Regular cardiac myocyte (primary cell): ENCODE measurements at places on chromosomes 3 and 15. TPM values are rescaled to one million over a fixed set of nuclear protein-coding genes. Genes with fewer than 3 reads are reported as not detected.

SLC2A2 gene
- total RNA-seq: not detected in 2 replicates

PTX3 gene
- 1,917 and 2,581 TPM in 2 replicates for total RNA-seq

CEP152 gene
- 9.6 and 11.3 TPM in 2 replicates for total RNA-seq

ST8SIA2 gene
- under 0.01 and 0.19 TPM in 2 replicates for total RNA-seq

CD200 gene
- total RNA-seq: 24.7 and 25.1 TPM in 2 replicates

PLA2G4E gene
- not detected in 2 replicates for total RNA-seq

RASGRP1 gene
- 0.77 and 6.2 TPM in 2 replicates for total RNA-seq

MESP1 gene
- total RNA-seq: 0.19 and 0.28 TPM in 2 replicates

NANOGP8 gene
- not detected in 2 replicates for total RNA-seq

LSAMP gene
- under 0.01 and 0.28 TPM in 2 replicates for total RNA-seq

SLC51A gene
- total RNA-seq: not detected in 2 replicates

DBR1 gene
- total RNA-seq: 14.7 and 22.2 TPM in 2 replicates

TM4SF18 gene
- total RNA-seq: 0.56 and 0.77 TPM in 2 replicates

OGG1 gene
- 13.2 and 15.9 TPM in 2 replicates for total RNA-seq

ANKRD34C gene
- total RNA-seq: not detected in 2 replicates

PLA1A gene
- not detected in 2 replicates for total RNA-seq

SH2D7 gene
- not detected in 2 replicates for total RNA-seq

CPLX3 gene
- not detected in 2 replicates for total RNA-seq

SEMA3G gene
- under 0.01 TPM in 2 replicates for total RNA-seq

SLC33A1 gene
- total RNA-seq: 41.2 and 51.3 TPM in 2 replicates

MITF gene
- total RNA-seq: 5.8 and 8.5 TPM in 2 replicates

UNC13C gene
- total RNA-seq: not detected in 2 replicates

PAK6 gene
- total RNA-seq: 0.56 TPM in 1 of 2 replicates, not detected in the other

DLEC1 gene
- total RNA-seq: 0.28 TPM in 1 of 2 replicates, not detected in the other

DLL4 gene
- 0.28 and 0.38 TPM in 2 replicates for total RNA-seq

ACKR4 gene
- total RNA-seq: 0.96 and 6.8 TPM in 2 replicates

GOLGA8J gene
- 0.28 TPM in 1 of 2 replicates, not detected in the other for total RNA-seq

SAMD7 gene
- not detected in 2 replicates for total RNA-seq

SCG5 gene
- total RNA-seq: 9.0 and 54.4 TPM in 2 replicates

STRIT1 gene
- total RNA-seq: not detected in 2 replicates

ARGFX gene
- total RNA-seq: not detected in 2 replicates

ECE2 gene
- not detected in 2 replicates for total RNA-seq

TRPM1 gene
- under 0.01 TPM in 1 of 2 replicates, not detected in the other for total RNA-seq

RNU5B-1 gene
- total RNA-seq: not detected in 2 replicates
